Islet precursor cell (in vitro differentiated cells): ENCODE measurements at places on chromosomes 7 and 10.

GRCh38 chr7:1560620-1561031 lies 4.6 kb upstream of the TMEM184A start:
- DNase-seq, result no peak

DNA sequence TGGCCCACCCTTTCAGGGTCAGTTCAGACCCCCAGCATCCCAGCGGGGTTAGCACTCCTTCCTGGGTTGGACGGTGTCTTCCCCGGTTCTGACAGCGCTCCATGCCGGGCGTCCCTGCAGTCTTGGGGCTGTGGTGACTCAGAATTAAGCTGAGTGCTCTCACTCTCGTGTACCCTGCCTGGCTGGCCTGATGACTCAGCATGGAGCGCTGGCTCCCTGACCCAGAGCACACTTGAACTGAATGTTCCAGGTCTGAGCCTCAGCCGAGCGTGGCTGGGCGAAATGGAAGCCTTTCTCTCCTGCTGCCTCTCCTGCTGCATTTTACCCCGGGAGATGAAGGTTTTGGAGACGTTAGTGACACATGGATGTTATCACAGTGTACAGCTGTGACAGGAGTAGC lies 7.1 kb downstream of the BAG3 start:
- peak; percentile 95 for DNase-seq

DNA sequence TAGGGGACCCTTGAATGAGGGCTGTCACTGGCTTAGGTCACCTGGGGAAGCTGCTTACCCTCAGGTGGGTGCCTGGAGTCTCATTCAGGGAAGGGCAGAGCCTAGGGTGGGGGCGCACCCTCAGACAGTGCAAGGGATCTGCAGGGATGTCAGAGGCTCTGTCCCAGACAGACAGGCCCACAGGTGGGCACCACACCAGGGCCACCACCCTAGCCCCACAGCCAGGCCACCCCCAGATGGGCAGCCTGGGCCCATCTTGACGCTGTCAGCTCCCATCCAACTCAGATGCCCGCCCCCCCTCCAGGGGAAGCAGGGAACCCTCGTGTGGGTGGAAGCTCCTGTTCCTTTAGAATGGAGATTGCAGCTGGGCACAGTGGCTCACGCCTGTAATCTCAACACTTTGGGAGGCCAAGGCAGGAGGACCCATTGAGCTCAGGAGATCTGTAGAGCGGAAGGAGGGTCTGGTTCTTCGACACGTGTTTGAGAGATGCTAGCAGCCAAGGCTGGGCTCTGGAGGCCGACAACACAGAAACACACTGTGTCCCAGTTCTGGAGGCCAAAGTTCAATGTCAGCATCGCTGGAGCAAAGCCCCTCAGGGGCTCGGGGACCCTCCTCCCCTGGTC lies 58.5 kb upstream of the DNAJB6 start:
- peak; percentile 48 for DNase-seq

- no peak for DNase-seq
Observed at GRCh38 chr10:6553937-6554336, 26.1 kb downstream of the PRKCQ start.

DNA sequence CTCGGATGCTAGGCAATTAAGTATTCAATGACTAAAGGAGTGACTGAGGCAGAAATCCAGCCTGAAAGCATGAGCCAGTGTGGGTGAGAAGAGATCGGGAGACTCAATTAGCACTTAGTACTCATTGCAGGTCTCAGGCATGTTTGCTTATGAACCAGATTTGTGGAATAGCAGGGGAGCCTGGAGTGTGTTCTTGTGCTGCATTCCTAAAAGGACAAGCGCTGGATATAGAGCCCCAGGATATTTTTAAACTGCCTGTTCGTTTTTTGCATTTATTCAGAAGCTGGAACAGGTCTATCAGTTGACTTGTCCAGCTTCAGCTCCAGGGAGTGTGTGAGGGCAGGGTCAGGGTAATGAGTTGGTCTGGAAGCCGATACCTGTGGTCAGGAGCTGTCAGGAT lies 120.3 kb downstream of the BMPER start:
- DNase-seq, result no peak

GRCh38 chr7:130723784-130724183 lies 10.2 kb downstream of the KLF14 start:
- no peak for DNase-seq

- DNase-seq, result peak; percentile 72
Observed at GRCh38 chr10:84542522-84543490, 214.4 kb downstream of the CCSER2 start.

- DNase-seq, result no peak
Observed at GRCh38 chr10:111890046-111890445, 293.5 kb downstream of the GPAM start.

DNA sequence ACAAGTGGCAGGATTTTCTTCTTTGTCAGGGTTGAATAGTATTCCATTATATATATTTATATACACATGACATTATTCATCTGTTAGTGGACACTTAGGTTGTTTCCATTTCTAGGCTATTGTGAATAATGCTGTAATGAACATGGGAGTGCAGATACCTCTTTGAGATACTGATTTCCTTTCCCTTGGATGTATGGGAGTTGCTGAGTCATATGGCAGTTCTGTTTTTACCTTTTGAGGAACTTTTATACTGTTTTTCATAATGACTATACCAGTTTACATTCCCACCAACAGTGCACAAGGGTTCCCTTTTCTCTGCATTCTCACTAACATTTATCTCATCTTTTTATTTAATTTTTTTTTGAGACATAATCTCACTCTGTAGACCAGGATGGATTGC lies 1.8 kb upstream of the CLCN1 start:
- no peak for DNase-seq

- DNase-seq, result no peak
Observed at GRCh38 chr7:50085344-50085743, 7.7 kb downstream of the ZPBP start.

DNA sequence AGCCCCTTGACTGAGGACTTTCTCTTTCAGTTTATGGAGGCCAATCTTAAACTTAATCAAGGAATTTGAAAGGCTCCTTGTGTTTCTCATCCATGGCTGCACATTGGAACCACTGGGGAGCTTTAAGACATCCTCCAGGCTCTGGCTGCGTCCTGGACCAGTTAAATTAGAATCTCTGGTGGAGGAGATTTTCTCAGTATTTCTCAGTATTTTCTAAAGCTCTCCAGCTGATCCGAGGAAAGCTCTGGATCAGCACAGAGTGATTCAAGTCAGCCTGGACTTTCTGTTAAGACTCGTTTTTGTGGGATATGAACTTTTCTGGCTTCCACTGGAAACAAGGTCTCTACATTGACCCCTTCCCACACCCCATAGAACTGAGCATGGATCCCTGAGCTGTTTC lies 249.8 kb downstream of the STK31 start:
- DNase-seq, result no peak

DNA sequence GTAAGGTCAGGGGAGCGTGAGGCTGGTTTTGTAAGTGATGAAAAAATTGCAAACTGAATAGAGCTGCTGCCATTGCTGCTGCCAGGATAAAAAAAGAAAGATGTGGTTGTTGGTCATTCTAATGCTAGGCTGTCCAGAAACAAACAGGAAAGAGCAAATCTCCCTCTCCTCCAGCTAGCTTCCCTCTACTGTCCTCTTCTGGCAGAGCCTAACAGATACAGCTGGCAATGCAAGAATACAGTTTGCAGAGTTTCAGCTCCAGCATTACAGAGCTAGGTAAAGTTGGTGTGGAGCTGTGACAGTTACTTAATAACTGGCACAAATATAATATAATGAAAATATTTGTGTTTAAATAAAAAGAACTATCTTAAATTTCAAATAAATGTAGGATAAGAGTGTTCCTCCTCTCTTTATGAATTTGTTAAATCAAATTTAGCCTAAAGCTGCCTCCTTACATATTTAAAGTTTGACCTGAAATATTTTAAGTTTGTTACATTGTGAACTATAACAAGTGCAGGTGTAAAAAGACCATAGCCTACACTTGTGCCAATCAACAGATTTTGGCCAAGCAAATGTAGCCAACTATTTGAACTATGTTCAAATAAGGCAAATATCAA lies 407.7 kb downstream of the SH2D4B start:
- peak; percentile 60 for DNase-seq

- no peak for DNase-seq
Observed at GRCh38 chr7:85004402-85004801, 182.5 kb downstream of the SEMA3D start.

- peak; percentile 72 for DNase-seq
Observed at GRCh38 chr7:44962483-44963251, 16.1 kb downstream of the MYO1G start.

DNA sequence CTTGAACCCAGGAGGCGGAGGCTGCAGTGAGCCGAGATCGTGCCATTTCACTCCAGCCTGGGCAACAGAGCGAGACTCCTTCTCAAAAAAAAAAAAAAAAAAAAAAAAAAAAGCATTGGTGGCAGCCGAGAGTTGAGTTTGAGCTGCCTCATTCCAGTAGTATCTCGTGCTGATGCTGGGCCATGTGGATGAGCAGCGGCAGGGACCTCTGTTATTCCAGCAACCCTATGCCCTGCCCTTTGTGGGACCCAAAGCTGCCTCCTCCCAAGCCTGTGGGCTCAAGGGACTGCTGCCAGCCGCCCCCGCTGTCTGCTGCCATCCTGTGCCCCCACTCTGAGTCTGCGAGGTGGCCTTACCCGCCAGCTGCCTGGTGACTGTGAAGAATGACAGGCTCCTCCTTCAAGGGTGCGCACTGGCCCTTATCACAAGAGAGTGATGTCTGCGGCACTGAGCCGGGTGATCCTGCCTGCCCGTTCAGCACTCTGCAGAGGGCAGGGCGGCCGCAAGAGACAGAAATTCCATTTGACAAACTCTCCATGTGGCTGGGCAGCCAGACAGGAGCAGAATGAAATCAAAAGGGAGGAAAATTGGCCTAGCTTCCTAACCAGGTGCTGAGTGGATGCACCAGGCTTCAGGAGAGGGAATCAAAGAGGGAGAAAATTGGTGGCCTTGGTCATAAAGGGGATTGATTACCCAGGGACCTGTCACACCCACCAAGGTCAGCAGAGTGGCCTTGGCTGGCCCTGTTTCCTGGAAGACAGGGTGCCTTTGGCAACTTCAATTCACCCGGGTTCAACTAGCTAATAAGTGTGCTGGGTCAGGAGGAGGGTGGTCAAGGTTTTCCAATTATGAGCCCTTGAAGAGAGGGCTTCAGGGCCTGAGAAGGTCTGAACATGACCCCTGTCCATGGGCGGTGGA lies 65.3 kb upstream of the ZMIZ1 start:
- no peak for DNase-seq

DNA sequence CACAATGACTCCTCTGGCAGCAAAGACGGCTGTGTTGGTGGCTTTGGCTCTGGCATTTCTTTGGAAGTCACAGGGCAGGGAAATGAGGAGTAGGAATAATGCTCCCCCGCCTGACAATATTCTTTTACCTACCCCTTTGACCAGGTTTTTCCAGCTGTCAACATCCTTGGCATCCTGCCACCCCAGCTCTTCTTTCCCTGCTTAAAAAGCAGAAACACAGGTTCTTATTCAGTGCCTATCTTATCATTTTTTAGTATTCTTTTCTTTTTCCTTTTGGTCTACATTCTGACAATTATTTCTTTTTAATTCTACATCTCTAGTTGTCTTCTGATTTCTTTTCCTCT lies 97.7 kb downstream of the CREB5 start:
- DNase-seq, result no peak

DNA sequence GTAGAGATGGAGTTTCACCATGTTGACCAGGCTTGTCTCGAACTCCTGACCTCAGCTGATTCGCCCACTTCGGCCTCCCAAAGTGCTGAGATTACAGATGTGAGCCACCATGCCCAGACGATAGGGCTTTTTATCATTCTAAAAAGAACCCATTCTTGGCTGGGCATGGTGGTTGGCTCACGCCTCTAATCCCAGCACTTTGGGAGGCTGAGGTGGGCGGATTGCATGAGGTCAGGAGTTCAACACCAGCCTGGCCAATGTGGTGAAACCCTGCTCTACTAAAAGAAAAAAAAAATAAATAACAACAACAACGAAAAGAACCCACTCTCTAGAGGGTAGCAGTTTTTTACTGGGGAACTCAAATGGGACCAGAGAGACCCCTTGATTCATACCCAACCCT lies 112.7 kb downstream of the PLXDC2 start:
- no peak for DNase-seq

- no peak for DNase-seq
Observed at GRCh38 chr7:81525841-81526240, 244.0 kb downstream of the HGF start.

DNA sequence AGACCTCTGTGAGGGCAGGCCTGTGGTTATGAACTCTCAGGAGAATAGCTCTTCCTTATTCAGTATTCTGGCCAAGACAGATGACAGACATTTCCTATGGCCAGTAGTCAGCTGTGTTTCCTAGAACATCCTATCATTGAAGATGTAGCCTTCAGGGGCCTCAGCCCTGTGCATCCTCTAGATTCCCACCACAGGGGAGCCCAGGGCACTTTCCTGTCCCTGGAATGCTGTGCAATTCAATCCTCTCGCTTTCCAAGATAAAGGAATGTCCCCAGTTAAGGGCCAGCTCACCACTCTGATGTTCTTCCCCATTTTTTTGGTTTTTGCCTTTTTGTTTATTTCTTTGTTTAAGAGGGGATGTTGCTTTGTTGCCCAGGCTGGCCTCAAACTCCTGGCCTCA lies 578.8 kb upstream of the C7orf33 start:
- DNase-seq, result no peak

DNA sequence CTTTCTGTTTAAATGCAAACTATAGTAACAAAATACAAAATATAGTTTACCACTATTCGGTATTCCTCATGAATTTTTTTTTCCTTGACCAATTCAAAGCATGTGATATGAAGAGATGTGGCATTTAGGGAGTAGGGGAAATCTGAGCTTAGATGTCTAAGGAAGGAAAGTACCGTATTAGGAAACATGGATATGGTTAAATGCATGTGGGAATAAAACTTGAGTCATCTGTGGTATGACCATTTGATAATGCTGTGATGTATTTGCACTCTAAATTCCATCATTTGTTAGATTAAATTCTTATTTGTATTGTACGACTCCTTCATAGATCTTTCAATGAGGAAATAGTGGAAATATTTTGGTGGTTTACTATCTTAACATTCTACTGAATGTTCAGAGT lies 19.7 kb downstream of the AHR start:
- no peak for DNase-seq

- DNase-seq, result no peak
Observed at GRCh38 chr7:54995166-54995565, 23.7 kb upstream of the EGFR start.

GRCh38 chr7:82142263-82142864 lies 301.2 kb downstream of the CACNA2D1 start:
- DNase-seq, result no peak

GRCh38 chr10:97812696-97813095 lies 36.9 kb upstream of the GOLGA7B start:
- DNase-seq, result no peak

- DNase-seq, result peak; percentile 59
Observed at GRCh38 chr10:117164592-117165537, 26.8 kb upstream of the VAX1 start.

- peak; percentile 63 for DNase-seq
Observed at GRCh38 chr7:91263384-91264045, 718 bp upstream of the FZD1 start.

DNA sequence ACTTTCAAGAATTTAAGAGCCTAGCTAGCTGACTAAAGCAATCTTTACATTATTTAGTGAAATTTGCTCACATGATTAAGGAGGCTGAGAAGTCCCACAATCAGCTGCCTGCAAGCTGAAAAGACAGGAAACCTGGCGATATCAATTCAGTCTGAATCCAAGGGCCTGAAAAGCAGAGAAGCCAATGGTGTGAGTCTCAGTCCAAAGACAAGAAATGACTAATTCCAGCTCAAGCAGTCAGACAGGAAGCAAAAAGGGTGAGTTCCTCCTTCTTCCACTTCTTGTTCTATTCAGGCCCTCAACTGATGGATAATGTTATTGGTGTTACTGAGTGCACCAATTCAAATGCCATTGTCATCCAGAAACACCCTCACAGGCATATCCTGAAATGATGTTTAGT lies 1231.6 kb upstream of the CELF2 start:
- no peak for DNase-seq

GRCh38 chr10:122391875-122392274 lies 17.4 kb downstream of the PLEKHA1 start:
- DNase-seq, result no peak
